ENCODE measurements at places on chromosomes 13 and 19. TPM values are rescaled to one million over a fixed set of nuclear protein-coding genes. Genes with fewer than 3 reads are reported as not detected.

SHISA2 gene
- not detected for total RNA-seq

GNG8 gene
- 6.7 TPM for total RNA-seq

GRCh38 chr13:89375839-89376238 is 1704.7 kb downstream of the SLITRK5 start:
- no peak overlapping the region for H3K4me3 ChIP-seq
- no peak for DNase-seq
- H3K4me1 ChIP-seq, result no peaks in the 10 kb centered on the region
- H3K27ac ChIP-seq, result no peak overlapping the region
- H3K27me3 ChIP-seq, result no peaks in the 10 kb centered on the region

DNA sequence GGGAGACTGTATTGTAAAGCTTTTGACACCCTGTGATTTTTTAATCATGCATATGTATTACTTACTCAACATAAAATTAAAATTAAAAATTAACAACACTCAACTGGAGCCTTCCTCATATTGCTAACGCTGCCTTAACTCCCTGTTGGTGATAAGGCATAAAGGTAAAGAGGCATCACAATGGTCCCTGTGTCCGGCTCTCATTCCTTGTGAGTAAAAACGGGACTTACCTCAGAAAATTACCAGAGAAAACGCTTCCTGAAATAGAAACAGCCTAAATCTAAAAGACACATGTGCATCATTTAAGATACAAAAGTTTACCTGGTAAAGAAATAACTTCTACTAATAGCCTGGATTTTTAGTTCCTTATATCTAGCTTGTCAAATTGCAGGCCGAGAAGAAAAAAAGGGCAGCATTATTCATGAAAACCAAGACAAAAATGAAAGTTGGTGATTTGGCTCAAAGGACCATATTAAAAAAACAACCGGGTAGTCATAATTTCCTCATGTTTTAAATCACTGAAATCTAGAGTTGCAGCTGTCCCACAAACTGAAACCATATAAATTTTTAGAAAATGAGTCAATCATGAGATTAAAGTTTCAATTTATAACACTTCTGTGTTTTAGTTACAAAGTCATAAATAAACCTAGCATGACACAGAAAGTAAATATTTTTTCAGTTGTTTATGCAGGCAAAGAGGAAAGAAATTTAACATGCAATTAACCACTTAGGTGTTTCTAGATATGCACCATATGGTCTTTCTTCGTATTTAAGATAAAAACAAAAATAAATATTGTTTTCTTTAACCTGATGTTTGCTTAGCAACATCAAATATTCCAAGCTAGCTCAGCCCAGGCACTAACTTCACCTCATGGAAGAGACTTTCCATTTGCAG is 94.7 kb downstream of the MIPEP start:
- no peak for DNase-seq
- H3K4me3 ChIP-seq, result no peak overlapping the region
- no peaks in the 10 kb centered on the region for H3K36me3 ChIP-seq
- no peak overlapping the region for H3K27ac ChIP-seq
- H3K4me1 ChIP-seq, result peaks cover 11% of the 10 kb centered on the region
- H3K27me3 ChIP-seq, result peaks cover 3% of the 10 kb centered on the region

GRCh38 chr13:96068729-96069128 is 15.5 kb upstream of the UGGT2 start:
- H3K27ac ChIP-seq, result no peak overlapping the region
- no peak overlapping the region for H3K4me3 ChIP-seq
- H3K36me3 ChIP-seq, result no peaks in the 10 kb centered on the region
- no peak for DNase-seq
- H3K4me1 ChIP-seq, result no peaks in the 10 kb centered on the region
- H3K27me3 ChIP-seq, result no peaks in the 10 kb centered on the region

DNA sequence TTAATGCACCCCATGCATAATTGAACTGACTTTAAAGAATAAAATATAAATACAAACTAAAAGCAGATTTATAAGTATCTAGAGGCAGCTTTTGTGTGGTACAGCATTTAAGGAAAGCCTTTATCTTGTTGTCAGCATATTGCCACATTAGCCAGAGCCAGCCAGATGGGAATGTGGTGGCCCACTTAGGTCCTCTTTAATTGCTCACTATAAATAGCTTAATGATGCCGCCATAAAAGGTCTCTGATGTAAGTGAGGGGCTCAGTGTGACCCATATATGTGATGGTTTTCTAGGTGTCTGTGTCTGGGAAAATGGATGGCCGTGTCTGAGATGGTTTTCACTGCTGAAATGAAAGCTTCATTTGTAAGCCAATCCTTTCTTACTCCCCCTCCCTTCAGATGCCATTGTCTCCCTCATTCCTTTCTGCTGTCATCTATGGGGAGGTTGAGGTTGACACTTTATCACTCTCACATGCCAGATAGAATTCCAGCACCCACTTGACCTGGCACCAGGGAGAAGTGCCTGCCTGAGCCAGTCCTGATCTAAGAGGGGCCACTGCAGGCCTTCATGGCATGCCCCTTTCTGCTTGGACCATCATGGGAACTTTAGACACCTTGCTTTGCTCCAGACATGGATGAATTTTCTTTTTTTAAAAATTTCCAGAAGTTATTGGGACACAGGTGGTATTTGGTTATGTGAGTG is 135.3 kb downstream of the MTUS2 start:
- no peak for DNase-seq
- no peaks in the 10 kb centered on the region for H3K27me3 ChIP-seq
- no peak overlapping the region for H3K4me3 ChIP-seq
- H3K4me1 ChIP-seq, result no peaks in the 10 kb centered on the region
- H3K36me3 ChIP-seq, result no peaks in the 10 kb centered on the region

DNA sequence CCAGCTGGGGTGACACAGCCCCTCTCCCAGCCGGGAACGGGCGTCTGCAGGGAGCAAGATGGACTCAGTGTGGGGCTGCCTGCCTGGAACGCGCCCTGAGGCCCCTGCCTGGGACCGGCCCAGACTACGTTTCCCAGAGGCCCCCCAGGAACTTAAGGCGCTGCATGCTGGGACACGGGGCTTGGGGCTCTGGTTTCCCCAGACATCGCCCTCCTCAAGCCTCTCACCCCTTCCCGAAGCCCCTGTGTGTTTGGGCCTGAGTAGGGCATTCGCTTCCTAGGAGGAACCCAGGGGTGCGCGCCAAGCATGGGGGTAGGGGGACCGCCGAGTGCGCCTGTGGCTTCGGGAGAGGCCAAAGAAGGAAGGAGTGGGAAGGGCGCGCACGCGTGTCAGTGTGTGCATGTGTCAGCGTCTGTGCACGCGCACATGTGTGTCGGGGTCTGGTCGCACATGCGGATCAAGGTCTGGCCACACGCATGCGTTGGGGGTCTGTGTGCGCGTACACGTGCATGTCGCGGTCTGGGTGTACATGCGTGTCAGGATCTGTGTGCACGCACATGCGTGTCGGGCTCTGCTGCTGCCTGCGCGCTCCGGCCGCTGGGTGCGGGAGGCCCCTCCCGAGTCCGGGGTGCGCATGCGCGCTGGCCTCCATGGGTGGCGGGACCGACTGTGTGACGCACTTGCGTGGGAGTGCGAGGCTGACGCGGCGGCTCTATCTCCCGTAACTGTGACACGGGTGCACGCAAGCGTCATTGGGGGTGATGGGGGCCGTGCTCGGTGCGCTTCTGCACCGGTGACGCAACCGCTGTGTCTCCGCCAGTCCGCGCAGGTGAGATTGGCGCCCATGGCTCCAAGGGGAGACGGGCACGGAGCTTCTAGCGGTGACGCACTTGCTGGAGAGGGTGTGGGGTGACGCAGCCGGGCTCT is 16.2 kb downstream of the ZNF331 start:
- DNase-seq, result peak; percentile 96
- peak overlapping the region; percentile 95 for H3K27ac ChIP-seq
- peak overlapping the region; percentile 77 for H3K4me3 ChIP-seq
- peaks cover 9% of the 10 kb centered on the region for H3K36me3 ChIP-seq
- H3K4me1 ChIP-seq, result peaks cover 4% of the 10 kb centered on the region
- no peaks in the 10 kb centered on the region for H3K27me3 ChIP-seq

- DNase-seq, result no peak
- H3K4me3 ChIP-seq, result no peak overlapping the region
- peaks cover 20% of the 10 kb centered on the region for H3K4me1 ChIP-seq
- H3K36me3 ChIP-seq, result no peaks in the 10 kb centered on the region
These were observed 2.2 kb upstream of the RAB11B start for GRCh38 chr19:8387688-8388611.

CCDC61 gene
- 37.0 TPM for total RNA-seq
